SW 1271 (cell line): ENCODE measurements at places on chromosomes 7 and 10.

- DNase-seq = no peak
Measured at GRCh38 chr10:79024296-79024695, 44.5 kb upstream of the ZMIZ1 start.

DNA sequence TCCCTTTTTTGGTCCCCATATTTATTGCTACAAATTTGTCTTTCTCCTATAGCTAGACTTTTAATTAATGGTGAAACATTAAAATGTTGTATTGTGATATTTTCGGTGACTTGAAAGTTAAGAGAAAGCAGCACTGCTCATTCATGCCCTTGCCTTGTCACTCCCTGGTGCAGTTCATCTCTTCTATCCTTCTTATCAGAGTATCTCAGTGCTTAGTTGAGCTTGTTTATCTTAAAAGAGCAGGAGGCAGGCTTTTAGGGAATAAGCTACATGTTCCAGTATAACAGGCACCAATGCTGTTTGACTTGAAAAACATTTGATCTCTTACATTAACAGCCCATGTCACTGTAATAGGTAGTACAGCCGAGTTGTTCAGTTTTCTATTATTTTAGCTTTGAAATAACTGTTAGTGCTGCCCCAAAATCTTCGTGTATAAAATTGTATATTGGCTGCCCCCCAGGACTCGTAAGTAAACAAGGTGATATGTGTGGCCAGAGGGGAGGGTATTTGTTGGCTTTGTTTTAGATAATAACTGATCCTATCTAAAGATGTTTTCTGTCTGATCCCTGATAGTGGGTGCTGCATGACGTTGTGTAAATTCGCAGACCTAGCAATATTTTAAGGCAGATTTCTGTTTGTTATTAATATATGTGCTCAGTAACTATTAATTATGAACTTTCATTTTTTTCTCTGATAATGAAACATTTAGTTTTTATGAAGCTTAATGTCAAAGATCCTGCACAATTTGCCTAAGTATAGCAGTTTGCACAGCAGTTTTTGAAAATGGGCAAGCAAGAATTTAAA, 96.5 kb downstream of the BTRC start:
- DNase-seq = no peak

GRCh38 chr7:85356916-85357315, 170.1 kb upstream of the SEMA3D start:
- no peak for DNase-seq

DNA sequence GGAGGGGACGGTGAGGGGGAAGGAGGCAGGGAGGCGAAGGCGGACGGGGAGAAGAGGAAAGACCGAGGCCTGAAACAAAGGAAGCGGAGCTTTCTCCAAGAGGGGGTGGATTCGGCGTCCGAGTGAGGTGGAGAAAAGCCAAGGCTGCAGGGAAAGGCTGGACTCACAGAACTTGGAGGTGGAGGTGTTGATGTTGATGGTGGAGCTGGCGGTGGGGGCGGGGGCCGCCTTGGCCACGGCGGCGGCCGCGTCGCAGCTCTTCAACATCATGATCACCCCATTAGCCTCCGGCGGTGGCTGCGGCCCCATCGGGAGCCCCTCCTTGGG, 578 bp downstream of the CACUL1 start:
- DNase-seq = no peak

GRCh38 chr7:148327379-148327778, 263.2 kb upstream of the C7orf33 start:
- DNase-seq = no peak

- DNase-seq = no peak
Measured at GRCh38 chr7:9709216-9709615, 1264.5 kb upstream of the PHF14 start.

- DNase-seq = no peak
Measured at GRCh38 chr7:45342236-45342635, 184.6 kb downstream of the RAMP3 start.

GRCh38 chr10:131196176-131196885, 115.2 kb downstream of the TCERG1L start:
- DNase-seq = no peak

- DNase-seq = no peak
Measured at GRCh38 chr10:62964026-62964425, 147.9 kb upstream of the EGR2 start.

DNA sequence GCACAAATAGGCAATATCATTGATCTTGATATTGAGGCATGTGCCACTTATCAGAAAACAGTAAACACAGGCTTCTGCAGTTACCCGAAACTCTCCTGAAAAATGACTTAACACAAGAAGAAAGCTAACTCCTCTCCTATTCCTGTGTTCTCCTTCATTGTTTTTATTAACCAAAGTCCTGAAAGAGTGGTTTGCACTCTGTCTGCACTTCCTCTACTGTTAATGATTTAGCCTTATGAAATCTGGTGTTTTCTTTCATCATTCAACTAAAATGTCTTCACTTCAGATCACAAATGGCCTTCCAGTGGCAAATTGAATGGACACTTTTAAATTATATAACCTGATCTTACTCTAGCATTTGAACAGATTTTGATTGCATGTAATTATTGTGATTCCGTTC, 630.6 kb upstream of the PHF14 start:
- DNase-seq = no peak

DNA sequence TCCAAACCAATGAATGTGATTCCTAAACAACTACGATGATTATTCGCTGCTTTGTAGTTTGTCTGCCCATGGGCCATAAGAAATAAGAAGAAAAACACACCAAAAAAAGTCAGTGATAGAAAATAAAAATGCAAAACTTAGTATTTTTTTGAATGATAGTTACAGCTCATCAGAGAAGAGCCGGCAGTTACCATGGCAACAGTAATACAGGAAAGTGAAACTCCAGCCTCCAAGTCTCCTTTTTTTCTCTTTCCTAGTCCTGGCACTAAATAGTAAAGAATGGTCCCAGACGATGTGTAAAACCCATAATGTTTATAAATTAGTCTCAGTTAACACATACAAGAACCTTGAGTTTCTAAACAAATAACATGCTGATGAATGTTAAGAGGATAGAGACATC, 21.6 kb upstream of the LHFPL3 start:
- DNase-seq = no peak

DNA sequence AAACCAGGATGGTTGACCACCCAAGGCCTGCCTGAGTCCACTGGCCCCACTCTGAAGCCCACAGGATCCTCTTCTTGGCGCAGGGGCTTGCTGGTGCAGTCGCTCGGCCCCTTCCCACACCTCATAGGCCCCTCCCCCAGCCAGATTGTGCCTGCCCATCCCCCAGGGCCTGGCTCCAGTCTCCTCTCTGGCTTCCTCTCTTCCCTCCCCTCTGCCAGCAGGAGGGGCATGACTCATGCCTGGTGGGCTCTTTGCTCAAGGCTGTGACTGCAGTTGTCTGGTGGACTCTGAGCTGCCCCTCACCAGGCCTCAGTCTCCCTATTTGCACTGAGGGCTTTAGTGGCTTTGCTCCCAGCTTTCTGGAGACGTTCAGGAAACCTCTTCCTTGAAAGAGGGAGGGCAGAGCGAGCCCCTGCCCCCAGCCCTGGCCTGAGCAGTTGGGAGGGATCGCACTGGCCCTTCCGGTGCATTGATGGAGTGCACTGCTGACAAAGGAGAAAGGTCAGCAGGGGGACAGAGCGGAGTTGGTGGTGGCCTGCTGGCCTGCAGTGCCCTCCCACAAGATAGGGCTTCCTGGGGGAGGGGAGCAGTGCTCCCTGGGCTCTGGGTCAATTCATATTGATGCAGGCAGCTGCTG, 60.7 kb downstream of the ZMIZ1 start:
- DNase-seq = peak; percentile 11

GRCh38 chr7:138002096-138002827, 376 bp upstream of the CREB3L2 start:
- peak; percentile 99 for DNase-seq

GRCh38 chr10:29546773-29547313, 87.9 kb downstream of the SVIL start:
- DNase-seq = no peak

GRCh38 chr10:120492346-120492745, 35.3 kb downstream of the PLPP4 start:
- no peak for DNase-seq

GRCh38 chr10:131691481-131692090, 209.2 kb upstream of the PPP2R2D start:
- DNase-seq = no peak

- no peak for DNase-seq
Measured at GRCh38 chr7:117863618-117864017, 9.6 kb downstream of the CTTNBP2 start.

GRCh38 chr10:69047111-69047832, 40.6 kb upstream of the SRGN start:
- no peak for DNase-seq

- DNase-seq = no peak
Measured at GRCh38 chr10:6739530-6740174, 159.6 kb upstream of the PRKCQ start.

GRCh38 chr7:23852135-23852534, 142.1 kb downstream of the STK31 start:
- no peak for DNase-seq

DNA sequence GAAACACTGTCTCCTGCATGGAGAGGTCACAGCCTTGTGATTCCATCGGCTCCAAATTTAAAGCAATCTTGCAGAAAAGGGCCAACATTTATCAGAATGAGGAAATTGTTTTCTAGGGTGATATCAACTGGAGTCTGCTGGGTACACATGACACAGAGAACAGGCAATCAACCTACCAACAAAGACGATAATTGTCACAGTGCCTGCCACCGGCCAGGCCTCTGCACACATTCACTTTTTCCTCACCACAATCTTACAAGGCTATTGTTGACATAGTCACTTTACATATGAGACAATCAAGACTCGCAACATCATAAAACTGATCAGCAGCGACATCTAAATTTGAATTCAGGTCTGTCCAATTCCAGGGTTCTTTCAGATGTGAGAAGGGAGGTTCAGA, 189.4 kb downstream of the KCNMA1 start:
- no peak for DNase-seq

GRCh38 chr10:132363921-132364593, 32.1 kb downstream of the LRRC27 start:
- DNase-seq = no peak
